ENCODE measurements at places on chromosomes 13 and 19. TPM values are rescaled to one million over a fixed set of nuclear protein-coding genes. Genes with fewer than 3 reads are reported as not detected.

The NKPD1 gene
- 1.4 TPM for total RNA-seq

The ALKBH7 gene
- total RNA-seq: 35.7 TPM

The GJB2 gene
- total RNA-seq: 0.77 TPM

The ZNF283 gene
- total RNA-seq: 17.6 TPM

The GNG7 gene
- total RNA-seq: 0.23 TPM

The KIR3DL2 gene
- not detected for total RNA-seq

The SLAIN1 gene
- total RNA-seq: 6.7 TPM

The NLRP11 gene
- total RNA-seq: 4.1 TPM

The SBSN gene
- not detected for total RNA-seq

The ZNF98 gene
- total RNA-seq: 7.2 TPM

The DPF1 gene
- 5.3 TPM for total RNA-seq

The PPM1N gene
- 0.80 TPM for total RNA-seq

The CLEC4G gene
- not detected for total RNA-seq

The JSRP1 gene
- 1.6 TPM for total RNA-seq

The CEACAM7 gene
- total RNA-seq: not detected

The FCAR gene
- total RNA-seq: not detected

The AKT2 gene
- total RNA-seq: 84.5 TPM

The DLL3 gene
- 3.6 TPM for total RNA-seq

The ZNF536 gene
- total RNA-seq: 11.2 TPM

The KLK5 gene
- total RNA-seq: not detected

The NALCN gene
- not detected for total RNA-seq

The STAP2 gene
- total RNA-seq: 28.9 TPM

The CCNE1 gene
- 16.4 TPM for total RNA-seq

The SUPT5H gene
- total RNA-seq: 78.7 TPM

The CEACAM16 gene
- not detected for total RNA-seq

The PROZ gene
- total RNA-seq: not detected

The PODNL1 gene
- total RNA-seq: not detected

The LILRB1 gene
- not detected for total RNA-seq

The FLT1 gene
- total RNA-seq: 4.2 TPM

The CD37 gene
- not detected for total RNA-seq

The RGL3 gene
- not detected for total RNA-seq

The LHFPL6 gene
- total RNA-seq: 13.5 TPM

The FFAR2 gene
- total RNA-seq: not detected

The MYO9B gene
- 25.0 TPM for total RNA-seq

The NTF4 gene
- total RNA-seq: not detected

Measured in Daoy (cell line).